ENCODE measurements at places on chromosomes 11 and 22.
A peak's percentile ranks its signal among the peaks of the same experiment; 100 is the strongest.

DNA sequence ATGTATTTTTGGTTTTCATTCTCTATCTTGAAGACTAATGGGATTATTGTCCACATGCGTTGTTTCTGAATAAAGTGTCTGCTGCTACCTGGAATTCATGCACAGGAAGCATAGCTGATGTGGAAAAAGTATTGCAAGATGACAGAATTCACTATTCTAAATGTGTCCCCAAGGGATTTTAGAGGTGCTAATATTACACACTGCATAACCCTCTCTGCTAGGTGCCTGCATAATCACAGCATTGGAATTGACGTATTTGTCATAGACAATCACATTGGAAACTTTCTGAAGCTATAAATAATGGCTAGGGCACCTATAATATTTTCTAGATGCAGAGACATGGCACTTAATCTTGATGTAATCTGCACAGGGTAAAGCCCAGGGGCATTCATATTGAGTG lies 496.1 kb downstream of the JRKL start:
- no peak for DNase-seq

DNA sequence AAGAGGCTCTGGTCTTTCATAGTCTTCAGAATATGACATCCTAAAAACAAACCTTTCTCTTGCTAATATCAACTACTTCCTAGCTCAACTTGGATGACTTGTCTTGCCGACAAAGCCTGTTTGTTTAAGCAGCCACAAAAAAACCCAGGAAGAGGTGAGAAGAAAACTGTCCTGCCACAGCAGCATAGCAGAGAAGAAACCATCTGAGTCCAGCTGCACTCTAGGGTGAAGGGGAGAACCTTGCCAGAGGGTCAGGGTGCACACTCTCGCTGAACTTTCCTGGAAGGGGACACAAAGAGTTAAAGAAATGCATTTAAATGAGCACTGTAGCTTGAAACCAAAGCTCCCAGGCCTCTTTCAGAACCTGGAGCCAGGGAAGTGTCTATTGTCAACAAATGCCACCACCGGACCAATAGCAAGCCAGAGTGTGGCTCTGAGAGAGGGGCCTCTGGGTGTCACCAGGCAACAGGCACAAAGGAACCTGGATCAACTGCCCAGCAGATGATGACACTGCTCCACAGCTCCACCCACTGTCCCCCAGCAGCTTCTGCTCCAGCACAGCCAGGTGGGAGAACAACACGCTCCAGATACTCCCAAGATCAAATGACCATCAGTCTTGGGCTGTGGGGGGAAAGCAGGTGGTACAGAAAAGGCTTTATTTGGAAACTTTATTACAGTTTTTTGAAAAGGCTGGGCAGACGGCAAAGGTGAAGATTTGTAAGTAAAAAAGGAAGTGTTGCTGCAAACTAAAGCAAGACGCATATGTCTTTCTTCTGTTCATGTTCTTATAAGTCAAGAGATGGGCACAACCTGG lies 105.7 kb downstream of the RASSF10 start:
- DNase-seq = no peak

- DNase-seq = no peak
Observed at GRCh38 chr11:61914471-61915171, 2.7 kb downstream of the RAB3IL1 start.

- DNase-seq = no peak
Observed at GRCh38 chr11:96021901-96022650, 98.2 kb upstream of the MTMR2 start.

- DNase-seq = no peak
Observed at GRCh38 chr11:68386331-68386978, 74.1 kb downstream of the LRP5 start.

DNA sequence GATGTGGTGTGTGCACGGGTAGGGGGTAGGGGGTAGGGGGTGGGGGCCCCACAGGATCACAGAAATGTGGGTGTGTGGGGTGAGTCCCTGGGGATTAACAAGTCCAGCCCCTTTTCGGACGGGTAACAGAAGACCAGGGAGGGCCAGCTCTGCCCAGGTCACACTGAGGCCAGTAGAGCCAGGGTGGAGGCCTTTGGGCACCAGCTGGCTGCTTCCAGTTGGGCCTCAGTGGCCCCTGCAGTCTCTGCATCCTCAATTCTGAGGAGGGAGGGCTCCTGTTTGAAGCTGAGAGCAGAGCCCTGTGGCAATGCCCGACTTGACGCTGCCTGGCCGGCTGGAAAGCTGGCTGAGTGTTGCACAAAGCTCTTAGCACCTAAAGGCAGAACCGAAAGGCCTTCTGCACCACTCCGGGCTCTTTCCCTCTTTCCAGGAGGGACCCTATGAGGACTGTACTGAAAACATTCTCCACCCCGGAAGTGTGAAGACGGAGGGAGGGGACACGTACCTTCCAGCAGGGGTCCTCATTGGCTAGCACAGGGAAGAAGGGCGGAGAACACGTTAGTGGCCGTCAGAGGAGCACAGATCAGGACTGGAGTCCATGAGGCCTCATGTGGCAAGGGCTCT lies 120.4 kb downstream of the PHF21B start:
- no peak for DNase-seq

DNA sequence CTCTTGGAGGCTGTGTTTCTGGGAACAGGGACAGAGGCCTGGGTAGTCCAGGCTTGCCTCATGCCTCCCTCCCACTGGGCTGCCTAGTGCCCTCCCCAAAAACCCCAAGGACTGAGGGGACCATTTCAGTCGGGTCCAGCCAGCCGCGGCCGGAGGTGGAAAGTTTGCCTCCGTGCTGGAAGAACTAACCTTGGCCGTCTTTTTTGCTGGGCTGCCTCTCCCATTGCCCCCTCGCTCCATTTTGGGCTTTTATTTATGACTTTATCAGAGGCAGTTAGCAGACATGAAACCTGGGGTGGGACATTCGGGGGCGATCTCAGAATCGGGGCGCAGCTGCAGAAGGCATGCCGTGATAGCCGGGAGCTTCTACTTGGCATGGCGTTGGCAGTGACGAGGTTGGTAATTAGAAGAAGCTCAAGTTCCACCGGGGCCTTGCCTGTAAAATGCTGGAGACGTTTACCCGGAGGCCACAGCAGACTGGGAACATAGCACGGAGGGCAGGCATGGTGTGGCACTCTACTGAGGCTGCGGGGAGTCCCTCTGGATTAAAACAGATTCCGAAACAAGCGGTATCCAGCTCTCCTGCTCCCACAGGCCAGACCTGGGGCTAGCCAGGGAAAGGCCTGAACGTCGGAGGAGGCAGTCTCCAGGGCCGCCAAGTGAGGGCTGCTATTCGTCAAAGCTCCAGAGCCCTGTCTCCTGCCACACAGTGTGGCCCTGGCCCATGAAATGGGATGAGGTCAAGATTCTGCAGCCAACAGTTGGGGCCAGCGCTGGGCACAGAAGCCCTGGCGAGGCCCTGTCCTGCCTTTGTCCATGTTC lies 76.4 kb upstream of the PPARA start:
- no peak for DNase-seq

DNA sequence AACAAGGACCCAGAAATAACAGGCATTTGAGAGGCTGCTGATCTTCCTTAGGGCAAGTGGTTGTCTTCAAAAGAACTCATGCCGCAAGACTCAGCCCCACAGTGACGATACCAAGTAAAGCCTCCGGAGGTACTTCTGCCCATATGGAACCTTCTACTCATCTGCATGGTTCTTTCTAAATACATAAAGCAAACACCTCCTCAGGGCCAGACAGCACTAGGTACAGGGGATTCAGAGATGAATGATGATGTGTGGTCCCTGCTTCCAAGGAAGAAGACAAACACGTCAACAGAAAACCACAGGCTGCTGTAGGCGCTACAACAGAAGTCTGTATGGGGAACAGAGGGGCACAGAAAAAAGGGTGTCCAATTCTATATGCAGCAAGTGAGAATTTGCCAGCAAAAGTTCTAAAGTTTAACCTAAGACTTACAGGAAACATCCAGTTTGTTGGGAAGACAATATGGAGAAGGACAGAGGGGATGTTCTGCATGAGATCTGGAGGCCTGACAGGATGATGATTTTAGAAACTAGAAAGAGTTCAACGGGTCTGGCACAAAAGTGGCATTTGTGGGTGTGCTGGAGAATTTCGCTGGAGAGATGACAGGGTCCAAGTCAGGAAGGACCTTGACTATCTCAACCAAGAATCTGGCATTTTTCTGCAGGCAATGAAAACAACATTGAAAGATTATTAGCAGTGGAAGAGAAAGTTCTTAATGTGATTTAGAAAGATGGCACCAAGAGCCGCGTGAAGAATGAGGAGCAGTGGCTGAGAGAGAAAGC lies 23.7 kb downstream of the JAML start:
- DNase-seq = peak; percentile 64

DNA sequence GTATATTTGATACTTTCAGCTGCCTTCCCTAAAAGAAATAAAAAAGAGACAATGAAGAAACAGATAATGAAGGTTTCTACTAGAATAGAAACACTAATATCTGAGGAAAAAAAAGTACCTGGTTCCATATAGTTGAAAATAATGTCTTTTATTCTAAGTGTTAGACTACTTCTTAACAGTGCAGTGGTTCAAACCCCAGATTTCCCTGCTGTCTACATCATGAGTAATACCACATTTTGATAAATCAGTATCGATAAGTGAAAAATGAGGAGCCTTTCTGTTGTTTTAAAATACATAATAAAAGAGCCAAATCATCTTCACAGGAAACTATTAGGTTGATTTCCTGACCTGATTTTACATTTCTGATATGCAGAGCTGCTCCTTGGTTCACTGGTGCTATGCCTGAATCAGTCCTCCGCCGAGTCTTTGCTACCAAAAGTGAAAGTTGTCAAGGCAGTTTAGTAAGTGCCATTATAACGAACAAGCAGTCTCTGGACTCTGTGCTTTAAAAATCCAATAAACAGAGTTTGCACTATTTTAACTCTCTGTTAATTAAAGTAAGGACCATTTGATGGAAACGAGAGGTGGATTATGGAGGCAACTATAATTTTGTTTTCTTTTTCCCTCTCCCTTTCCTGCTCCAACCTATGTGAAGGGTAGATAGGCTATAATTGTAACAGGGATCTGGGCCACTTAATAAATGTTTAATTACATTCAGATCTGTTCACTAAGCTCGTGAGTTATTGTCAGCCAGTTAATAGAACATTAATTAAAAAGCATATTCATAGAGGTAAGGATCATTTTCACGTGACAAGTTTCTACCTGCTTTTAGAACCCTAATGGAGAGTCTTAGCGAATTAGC lies 724.5 kb upstream of the RAG2 start:
- DNase-seq = no peak

DNA sequence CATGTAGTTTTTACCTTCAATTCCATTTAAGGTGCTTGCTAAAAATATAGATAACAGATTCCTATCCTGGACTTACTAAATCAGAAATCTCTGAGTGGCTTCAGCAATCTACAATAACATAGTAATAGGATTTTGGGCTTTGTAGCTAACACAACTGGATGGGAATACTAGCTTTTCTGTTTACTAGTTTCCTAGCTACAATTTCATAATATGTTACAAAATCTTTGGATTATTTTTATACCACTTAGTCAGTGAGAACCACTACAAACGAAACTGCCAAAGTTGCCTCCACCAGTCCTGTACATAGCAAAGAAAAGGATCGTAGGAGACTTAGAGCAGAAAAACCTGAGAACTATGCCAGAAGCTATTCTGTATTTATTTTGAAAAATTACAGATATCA lies 87.7 kb upstream of the ANO3 start:
- DNase-seq = no peak

DNA sequence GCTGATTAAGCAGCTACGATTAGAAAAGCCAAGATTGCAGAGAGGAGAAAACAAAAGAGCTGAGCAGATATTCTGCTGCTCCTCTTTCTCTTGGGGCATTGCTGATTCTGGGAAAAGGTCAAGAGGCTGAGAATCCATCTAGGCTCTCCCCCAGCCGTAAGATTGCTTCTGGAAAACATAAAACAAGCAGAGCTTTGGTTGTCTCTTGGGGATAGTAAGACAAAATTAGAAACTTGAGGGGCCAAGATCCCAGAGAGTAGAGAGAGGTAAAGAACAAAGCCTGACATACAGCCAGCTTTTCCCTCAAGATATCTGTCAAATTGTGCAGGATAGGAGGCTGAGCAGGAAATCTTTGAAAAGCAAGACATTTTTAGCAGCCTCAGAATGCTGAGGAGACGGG lies 158.2 kb downstream of the TTC28 start:
- DNase-seq = no peak

- no peak for DNase-seq
Observed at GRCh38 chr11:27456140-27456794, 16.3 kb downstream of the LGR4 start.

- no peak for DNase-seq
Observed at GRCh38 chr11:8566613-8567210, 27.3 kb downstream of the STK33 start.

DNA sequence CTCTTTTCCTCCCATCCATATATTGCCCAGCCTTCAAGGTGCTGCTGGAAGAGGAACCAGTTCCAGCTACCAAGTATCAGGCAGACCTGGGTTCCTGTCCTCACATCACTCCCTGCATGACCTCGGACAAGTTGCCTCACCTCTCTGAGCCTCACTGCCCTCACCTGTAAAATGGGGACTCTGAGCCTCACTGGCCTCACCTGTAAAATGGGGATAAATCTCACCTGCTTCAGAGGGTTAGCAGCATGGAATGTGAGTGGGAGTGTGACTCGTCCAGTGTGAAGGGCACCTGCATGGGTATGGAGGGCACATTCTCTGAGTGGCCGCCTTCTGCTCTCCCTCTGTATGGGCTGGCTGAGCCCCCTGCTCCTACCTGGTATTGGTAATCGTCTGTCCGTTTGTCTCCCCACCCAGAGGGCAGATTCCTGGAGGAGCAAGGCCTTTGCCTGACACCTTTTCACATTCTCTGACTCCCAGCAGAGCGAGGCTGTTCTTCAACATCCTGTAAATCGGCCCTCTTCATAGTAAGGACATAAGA lies 3.7 kb downstream of the GRIK4 start:
- no peak for DNase-seq

GRCh38 chr11:61747967-61748285 lies 4.5 kb upstream of the MYRF start:
- DNase-seq = no peak

DNA sequence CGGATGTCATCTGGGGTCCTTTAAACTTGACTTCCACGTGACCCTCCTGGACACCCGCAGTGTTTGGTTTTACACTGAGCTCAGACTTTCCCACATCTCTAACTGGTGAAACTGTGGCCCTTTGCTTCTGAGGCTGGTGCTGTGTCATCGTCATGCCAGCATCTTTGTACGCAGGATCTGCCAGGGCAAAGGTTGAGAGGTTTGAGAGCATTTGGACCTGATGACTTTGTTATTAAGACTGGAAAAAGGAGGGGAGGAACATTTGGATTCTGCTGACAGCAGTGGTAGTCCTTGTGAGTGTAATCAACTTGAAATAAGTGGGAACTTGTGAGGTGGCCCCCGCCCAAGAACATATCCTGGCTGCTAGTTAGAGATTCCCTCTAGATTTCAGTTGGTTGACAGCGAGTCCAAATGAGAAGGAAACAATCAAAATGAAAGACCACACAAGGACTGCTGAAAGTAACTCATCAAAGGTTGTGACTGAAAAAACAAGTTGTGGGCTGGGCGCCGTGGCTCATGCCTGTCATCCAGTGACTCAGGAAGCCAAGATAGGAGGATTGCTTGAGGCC lies 102.5 kb downstream of the KIAA1671 start:
- DNase-seq = peak; percentile 24

DNA sequence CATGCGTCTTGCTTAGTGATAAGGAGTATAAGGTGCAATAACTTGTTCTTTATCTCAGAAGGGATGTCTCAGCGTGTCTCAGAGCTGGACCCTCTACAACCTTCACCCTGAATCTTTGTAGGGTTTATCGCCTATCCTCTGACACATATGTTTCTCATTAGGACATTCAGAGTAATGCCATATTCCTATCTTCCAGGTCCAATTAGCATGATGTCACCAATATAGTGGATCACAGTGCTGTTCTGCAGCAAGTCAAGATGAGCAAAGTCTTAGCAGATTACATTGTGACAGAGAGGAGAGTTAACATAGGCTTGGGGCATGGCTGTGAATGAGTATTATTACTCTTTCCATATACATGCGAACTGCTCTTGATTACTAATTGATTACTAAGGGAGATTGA lies 110.3 kb upstream of the CLPB start:
- DNase-seq = no peak
